ENCODE measurements at places on chromosomes 11 and 22. TPM values are rescaled to one million over a fixed set of nuclear protein-coding genes. Genes with fewer than 3 reads are reported as not detected.
A peak's percentile ranks its signal among the peaks of the same experiment; 100 is the strongest.

- H3K4me1 ChIP-seq: no peaks in the 10 kb centered on the region
- no peak overlapping the region for H3K4me3 ChIP-seq
- DNase-seq: no peak
- no peak overlapping the region for H3K27ac ChIP-seq
- no peaks in the 10 kb centered on the region for H3K36me3 ChIP-seq
- H3K27me3 ChIP-seq: no peaks in the 10 kb centered on the region
These were observed 462.4 kb upstream of the LRRC4C start for GRCh38 chr11:41921746-41922390.

DNA sequence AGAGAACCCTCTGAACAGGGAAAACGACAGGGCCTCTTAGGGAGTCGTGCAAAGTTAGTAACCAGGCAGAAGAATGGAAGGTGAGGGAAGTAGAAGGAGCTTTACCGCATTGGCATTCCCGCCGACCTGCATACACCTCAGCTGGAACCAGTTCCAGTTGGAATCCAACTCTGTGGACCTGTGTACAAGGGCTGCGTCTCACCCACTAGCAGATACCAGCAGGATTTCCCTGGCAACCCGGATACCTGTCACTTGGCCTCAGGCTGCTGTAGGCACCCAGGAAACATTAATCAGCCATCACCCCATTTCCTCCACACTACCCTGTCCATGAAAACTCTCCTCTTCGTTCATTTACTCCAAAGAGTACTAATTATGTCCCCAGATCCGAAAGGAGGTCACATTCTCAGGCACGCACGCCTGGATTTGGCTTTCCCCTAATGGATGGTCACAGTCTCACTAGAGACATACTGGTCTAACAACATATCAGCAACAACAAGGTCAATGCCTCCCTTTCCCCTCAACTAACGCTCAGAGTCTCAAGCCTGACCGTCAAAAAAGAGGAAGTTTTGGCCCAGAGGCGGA is 842 bp downstream of the ARFGAP2 start:
- peak overlapping the region; percentile 98 for H3K4me3 ChIP-seq
- no peaks in the 10 kb centered on the region for H3K27me3 ChIP-seq
- peaks cover 52% of the 10 kb centered on the region for H3K36me3 ChIP-seq
- no peak for DNase-seq
- H3K4me1 ChIP-seq: peaks cover 35% of the 10 kb centered on the region

DNA sequence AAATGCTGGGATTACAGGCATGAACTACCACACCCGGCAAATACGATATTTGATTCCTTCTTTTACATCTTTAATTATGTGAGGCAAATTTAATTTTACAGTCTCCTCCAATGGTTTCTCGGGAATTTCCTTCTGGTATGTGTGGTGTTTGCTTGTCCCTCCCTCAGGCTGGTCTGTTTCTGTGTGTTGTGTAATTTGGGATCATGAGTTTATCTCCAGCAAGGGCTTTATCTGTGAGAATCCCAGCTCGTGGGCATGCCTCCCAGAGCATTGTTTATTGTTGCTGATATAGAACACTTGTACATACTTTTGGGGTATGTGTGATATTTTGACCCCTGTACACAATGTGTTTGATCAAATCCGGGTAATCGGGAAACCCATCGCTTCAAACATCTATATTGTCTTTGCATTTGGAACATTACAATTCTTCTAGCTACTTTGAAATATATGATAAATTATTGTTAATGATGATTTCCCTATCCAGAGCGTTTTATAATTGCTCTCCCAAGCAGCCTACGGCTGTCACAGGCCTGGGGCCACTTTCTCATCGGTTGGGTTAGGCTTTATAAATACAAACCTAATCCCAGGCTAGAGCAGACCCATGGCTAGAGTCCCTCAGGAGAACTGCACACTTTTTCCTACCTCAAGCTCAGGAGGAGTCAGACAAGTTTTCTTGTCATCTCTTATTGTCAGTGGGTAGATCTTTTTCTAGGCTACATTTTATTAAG is 15.0 kb upstream of the PRR5 start:
- no peak overlapping the region for H3K27ac ChIP-seq
- no peak overlapping the region for H3K4me3 ChIP-seq
- H3K27me3 ChIP-seq: peaks cover 2% of the 10 kb centered on the region
- no peaks in the 10 kb centered on the region for H3K36me3 ChIP-seq
- peaks cover 26% of the 10 kb centered on the region for H3K4me1 ChIP-seq
- no peak for DNase-seq

DNA sequence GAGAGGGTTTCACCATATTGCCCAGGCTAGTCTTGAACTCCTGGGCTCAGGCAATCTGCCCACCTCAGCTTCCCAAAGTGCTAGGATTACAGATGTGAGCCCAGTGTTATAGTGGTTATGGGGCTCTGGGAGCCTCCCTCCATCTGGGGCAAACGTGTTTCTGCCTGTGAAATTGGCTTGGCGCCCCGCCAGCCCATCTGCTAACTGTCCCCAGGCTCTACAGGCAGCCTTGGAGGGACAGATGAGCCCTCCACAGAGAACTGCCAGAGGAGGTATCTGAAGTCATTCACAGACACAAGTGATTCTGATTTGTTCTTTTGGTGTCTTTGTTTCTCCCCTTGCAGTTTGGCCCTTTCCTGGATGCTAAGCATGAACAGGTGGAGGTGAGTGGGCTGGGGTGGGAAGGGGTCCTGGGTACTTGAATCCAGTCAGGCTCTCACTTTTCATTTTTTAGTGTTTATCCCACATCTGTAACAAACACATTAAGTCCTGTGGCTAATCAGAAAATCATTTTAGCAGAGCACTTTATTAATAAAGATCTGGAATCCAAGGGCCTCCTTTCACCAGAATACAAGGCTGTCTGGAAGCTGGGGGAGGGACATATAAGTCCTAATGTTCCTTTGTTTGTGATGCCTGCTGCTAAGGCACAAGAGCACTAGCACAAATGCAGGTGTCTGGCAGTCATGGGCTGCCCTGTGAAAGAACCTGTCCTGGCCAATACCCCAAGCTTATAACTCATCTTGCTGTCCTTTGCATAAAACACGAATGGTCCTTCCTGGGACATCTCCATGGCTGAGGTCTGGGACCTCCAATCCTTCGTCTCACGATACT is 25.7 kb upstream of the CDC42EP2 start:
- H3K27me3 ChIP-seq: no peaks in the 10 kb centered on the region
- no peak for DNase-seq
- H3K4me3 ChIP-seq: no peak overlapping the region
- H3K36me3 ChIP-seq: peaks cover 84% of the 10 kb centered on the region
- H3K27ac ChIP-seq: no peak overlapping the region
- no peaks in the 10 kb centered on the region for H3K4me1 ChIP-seq

DNA sequence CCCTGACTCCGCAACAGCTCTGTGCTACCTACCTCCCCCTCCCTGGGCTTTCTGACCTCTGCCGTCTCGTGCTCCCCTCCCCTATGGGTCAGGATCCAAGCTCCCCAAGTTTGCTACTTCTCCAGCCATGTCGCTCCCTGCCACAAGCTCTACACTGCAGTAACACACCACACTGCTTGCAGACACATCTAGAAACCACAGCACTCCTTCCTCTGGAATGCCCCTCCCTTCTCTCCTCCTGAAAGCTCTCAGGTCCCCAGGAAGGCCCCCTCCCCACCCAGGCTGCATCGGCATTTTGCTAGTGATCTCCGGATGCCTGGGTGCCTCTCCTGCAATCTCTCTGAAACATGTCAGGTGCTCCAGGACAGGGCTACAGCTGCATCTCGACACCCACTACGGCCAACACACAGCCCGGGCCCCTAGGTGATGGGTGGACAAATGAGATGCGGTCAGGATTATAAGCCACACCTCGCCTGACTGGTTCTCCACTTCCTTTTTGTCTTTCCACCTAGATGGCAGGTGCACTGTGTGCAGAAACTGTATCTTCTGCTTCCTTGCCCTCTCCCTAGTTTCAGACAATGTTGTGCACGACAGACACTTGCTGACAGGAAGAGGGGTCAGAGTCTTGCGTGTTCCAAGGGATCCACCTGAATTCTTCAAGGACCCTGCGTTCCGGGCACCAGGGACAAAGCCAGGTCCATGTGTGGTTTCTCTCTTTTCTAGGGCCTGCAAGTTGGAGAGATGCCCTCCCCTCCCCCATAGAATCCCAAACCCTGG is 22.9 kb downstream of the RPUSD4 start:
- peak overlapping the region; percentile 19 for H3K27ac ChIP-seq
- H3K4me1 ChIP-seq: peaks cover 16% of the 10 kb centered on the region
- no peaks in the 10 kb centered on the region for H3K27me3 ChIP-seq
- DNase-seq: no peak
- peak overlapping the region; percentile 28 for H3K4me3 ChIP-seq
- H3K36me3 ChIP-seq: peaks cover 36% of the 10 kb centered on the region

GRCh38 chr22:48581205-48581766 is 1246.4 kb downstream of the BRD1 start:
- H3K36me3 ChIP-seq: no peaks in the 10 kb centered on the region
- peaks cover 8% of the 10 kb centered on the region for H3K27me3 ChIP-seq
- H3K27ac ChIP-seq: no peak overlapping the region
- no peak for DNase-seq

- no peak overlapping the region for H3K27ac ChIP-seq
- DNase-seq: no peak
- H3K4me3 ChIP-seq: no peak overlapping the region
- H3K27me3 ChIP-seq: peaks cover 37% of the 10 kb centered on the region
- no peaks in the 10 kb centered on the region for H3K36me3 ChIP-seq
These were observed 76.2 kb downstream of the SNX19 start for GRCh38 chr11:130839981-130840666.

DNA sequence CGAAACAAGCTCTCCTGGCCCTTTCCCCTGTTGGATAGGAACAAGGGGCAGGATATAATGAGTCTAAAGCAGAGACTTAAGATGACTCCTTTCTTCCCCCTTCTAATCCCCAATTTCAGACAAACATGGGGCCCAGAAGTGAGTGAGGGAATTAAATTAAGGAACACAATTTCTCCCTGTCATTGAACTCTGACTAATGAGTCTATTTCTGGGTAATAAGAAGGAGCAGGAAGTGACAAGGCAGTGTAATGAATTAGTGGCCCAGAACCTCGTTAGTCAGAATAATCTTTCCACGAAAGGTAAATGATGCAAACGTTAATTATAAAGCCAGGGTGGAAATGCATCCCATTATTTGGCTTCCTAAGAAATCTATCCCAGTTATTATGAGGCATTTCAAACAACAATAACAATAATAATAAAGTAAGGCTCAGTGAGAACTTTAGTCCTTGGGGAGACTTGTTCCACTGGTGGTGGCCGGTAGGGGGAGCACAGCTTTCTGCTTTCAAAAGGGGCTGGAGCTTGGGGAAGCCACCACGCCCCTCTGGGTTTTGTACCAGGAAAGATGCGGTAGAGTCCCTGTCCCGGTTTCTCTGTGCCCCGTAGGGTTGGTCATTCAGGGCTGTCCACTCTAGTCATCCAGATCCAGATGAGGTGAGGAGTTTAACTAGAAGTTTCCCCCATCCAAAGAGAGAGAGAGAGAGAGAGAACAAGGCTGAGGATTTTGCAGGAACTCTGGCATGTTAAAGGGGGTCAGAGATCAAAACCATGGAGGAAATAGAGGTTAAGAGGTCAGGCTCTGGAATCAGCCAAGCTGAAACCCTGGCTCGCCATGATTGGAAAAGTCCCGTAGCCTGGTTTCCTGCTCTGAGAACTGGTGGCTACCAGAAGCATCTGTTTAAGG is 298.3 kb downstream of the NTM start:
- peaks cover 6% of the 10 kb centered on the region for H3K4me1 ChIP-seq
- DNase-seq: no peak

Gene CCDC116
- total RNA-seq: 1.2 TPM

Gene KCNK7
- total RNA-seq: 1.1 TPM

Gene SCN2B
- total RNA-seq: not detected

All from activated B cell treated with CpG ODN at 0.5 μM for 24 hours (primary cell).